Activated naive CD8-positive, alpha-beta T cell treated with anti-CD3 and anti-CD28 coated beads for 36 hours (primary cell): ENCODE measurements at places on chromosomes 7 and 10. TPM values are rescaled to one million over a fixed set of nuclear protein-coding genes. Genes with fewer than 3 reads are reported as not detected.

The LRRC4 gene
- total RNA-seq: not detected

The CASP2 gene
- 79.7 TPM for total RNA-seq

The CNNM1 gene
- total RNA-seq: 1.0 TPM

The LRMDA gene
- total RNA-seq: not detected

The GIMAP7 gene
- 37.9 TPM for total RNA-seq

The TMEM213 gene
- not detected for total RNA-seq

The SFTPA1 gene
- not detected for total RNA-seq

The ADAM22 gene
- total RNA-seq: 3.5 TPM

DNA sequence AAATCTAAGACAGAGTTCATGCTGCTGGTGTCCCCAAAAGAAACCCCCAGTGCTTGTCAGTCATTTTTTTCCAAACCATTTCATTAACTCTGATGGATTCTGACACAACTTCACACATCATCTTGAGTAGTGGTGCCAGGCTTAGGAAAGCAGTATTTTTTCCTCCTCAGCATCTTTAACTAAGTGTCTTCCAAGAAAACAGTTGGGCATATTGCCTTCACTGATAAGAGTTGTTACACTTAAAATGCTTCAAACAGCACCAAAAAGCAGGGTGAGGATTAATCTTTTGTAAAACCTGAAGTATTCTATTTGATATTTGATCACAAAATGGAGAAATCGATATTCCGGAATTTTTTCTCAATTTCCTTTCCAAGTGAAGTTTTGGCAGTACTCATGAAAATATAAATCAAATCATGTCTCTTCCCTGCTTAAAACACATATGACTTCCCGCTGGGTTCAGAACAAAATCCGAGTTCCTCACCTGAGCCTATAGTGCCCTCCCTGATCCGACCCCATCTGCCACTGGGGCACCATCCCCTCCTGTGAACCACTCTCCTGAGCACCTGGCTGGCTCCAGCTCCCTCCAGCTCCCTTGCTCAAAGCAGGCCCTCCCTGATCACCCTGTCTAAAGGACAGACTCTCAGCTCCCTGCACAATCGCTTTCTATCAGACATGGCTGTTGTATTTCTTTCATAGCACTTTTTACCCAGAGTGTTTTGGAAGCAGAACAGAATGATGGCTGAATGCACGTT, 61.6 kb downstream of the CYTH3 start:
- DNase-seq: no peak
- no peaks in the 10 kb centered on the region for H3K4me1 ChIP-seq
- H3K27me3 ChIP-seq: peaks cover 4% of the 10 kb centered on the region

DNA sequence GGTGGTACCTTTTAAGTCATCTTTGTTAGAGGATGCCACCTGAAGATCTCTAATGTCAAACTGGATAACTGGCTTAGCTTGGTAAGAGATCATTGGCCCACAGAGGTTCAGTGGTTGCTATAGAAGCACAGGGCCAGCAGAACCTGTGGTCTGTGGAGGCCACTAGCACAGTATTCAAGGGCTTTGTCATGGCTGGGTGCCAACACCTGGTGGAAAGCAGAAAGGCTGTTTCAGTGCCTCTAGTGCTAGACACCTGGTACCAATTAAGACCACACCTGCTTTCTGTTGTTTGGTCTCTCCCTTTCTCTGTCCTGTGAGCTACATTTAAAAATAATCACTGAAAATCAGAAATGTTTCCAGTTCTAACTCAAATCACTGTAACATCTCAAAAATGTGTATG, 10.0 kb upstream of the PCGF5 start:
- no peak for DNase-seq
- H3K27ac ChIP-seq: no peak overlapping the region
- no peak overlapping the region for H3K4me3 ChIP-seq
- peaks cover 49% of the 10 kb centered on the region for H3K4me1 ChIP-seq

DNA sequence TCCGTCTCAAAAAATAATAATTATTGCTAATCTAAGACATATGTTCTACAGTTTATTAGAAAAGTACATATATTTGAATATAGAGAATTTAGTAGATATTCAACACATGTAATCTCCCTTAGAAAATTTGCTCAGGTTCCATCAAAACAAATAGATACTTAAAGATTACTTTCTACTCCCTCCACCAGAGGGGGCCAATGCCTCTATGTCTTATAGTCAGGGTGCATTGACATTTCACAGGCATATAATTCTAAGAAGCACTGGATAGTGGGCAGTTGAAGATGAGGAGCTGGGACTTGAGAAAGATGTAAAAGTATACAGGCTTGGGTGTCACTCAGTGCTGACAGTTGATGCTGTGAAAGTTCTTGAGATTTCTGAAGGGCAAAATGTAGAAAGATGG, 301.6 kb upstream of the HPS1 start:
- H3K36me3 ChIP-seq: no peaks in the 10 kb centered on the region
- H3K27ac ChIP-seq: no peak overlapping the region
- no peak overlapping the region for H3K4me3 ChIP-seq
- no peak for DNase-seq
- no peaks in the 10 kb centered on the region for H3K27me3 ChIP-seq
- no peaks in the 10 kb centered on the region for H3K4me1 ChIP-seq

DNA sequence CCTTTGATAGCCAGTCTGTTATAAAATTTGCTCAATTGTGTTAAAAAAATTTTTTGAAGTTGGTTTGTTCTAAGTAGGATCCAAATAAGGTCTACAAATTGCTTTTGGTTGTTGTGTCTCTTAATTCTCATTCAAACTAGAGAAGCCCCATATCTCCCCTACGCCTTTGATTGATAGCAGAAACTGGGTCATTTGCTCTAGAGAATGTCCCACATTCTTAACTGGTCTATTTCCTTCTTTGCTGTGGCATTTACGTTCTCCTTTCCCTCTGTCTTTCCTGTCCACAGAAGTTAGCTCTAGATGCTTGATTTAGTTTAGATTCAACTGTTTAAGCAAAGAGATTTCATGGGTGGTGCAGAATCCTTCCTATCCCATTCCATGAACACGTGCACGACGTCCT, 174.6 kb upstream of the SVIL start:
- peaks cover 10% of the 10 kb centered on the region for H3K4me1 ChIP-seq
- no peak overlapping the region for H3K27ac ChIP-seq
- H3K4me3 ChIP-seq: no peak overlapping the region
- peaks cover 14% of the 10 kb centered on the region for H3K27me3 ChIP-seq

- H3K36me3 ChIP-seq: peaks cover 33% of the 10 kb centered on the region
- H3K4me3 ChIP-seq: no peak overlapping the region
- no peak for DNase-seq
- H3K27ac ChIP-seq: no peak overlapping the region
- peaks cover 3% of the 10 kb centered on the region for H3K4me1 ChIP-seq
Observed at GRCh38 chr7:152176797-152177196, 151.3 kb downstream of the GALNT11 start.

GRCh38 chr10:85643171-85643844, 723.3 kb downstream of the GRID1 start:
- H3K27ac ChIP-seq: no peak overlapping the region
- H3K27me3 ChIP-seq: no peaks in the 10 kb centered on the region
- no peaks in the 10 kb centered on the region for H3K36me3 ChIP-seq
- H3K4me1 ChIP-seq: no peaks in the 10 kb centered on the region
- no peak overlapping the region for H3K4me3 ChIP-seq

DNA sequence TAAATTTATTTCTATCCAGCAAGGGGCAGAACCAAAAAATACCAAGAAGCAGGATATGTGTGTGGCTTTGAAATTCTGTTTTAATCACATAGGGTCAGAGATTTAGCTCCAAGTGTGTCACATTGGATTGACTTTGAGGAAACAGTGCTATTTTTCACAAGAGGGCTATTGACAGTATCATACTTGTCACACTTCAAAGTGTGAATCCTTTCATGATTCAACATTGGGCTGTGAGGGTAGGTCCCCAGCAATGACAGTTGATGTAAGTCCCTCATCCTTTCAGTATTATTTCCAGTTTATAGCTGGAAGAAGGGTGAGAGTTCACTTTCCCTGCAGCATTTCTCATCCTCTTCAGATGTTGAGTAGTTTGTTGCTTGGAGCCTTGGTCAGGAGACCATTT, 7.4 kb downstream of the CCNY start:
- peaks cover 77% of the 10 kb centered on the region for H3K4me1 ChIP-seq
- peaks cover 21% of the 10 kb centered on the region for H3K36me3 ChIP-seq
- H3K27ac ChIP-seq: peak overlapping the region; percentile 54
- no peak for DNase-seq

GRCh38 chr7:104979167-104979841, 34.7 kb upstream of the KMT2E start:
- no peak overlapping the region for H3K27ac ChIP-seq
- H3K4me3 ChIP-seq: peak overlapping the region; percentile 42
- H3K36me3 ChIP-seq: peaks cover 6% of the 10 kb centered on the region
- H3K4me1 ChIP-seq: peaks cover 40% of the 10 kb centered on the region
- DNase-seq: no peak

DNA sequence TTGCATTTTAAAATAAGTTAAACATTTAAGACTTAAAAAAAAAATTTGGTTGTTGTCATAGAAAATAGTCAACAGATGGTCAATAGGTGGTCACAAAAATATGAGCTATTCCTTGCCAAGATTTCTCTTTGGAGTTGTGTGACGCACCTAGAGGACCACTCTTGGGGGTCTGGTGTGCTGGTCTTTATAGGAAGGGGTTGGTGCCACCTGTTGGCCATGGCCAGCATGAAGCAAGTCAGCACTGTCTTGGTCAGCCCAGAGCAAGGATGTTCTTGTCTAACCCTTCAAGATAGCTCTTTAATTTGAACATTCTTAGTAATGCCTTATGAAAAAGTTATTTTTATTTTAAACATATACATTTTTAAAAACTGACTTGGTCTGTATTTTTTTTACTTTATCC, 267.9 kb upstream of the CNTNAP2 start:
- H3K27me3 ChIP-seq: no peaks in the 10 kb centered on the region
- H3K4me1 ChIP-seq: no peaks in the 10 kb centered on the region
- no peak overlapping the region for H3K4me3 ChIP-seq
- no peaks in the 10 kb centered on the region for H3K36me3 ChIP-seq
- H3K27ac ChIP-seq: no peak overlapping the region
- DNase-seq: no peak

GRCh38 chr10:116182426-116182825, 90.6 kb downstream of the GFRA1 start:
- no peak overlapping the region for H3K4me3 ChIP-seq
- H3K4me1 ChIP-seq: no peaks in the 10 kb centered on the region
- no peaks in the 10 kb centered on the region for H3K27me3 ChIP-seq

GRCh38 chr7:8455426-8455825, 22.0 kb downstream of the NXPH1 start:
- no peak for DNase-seq
- H3K27ac ChIP-seq: no peak overlapping the region
- no peaks in the 10 kb centered on the region for H3K4me1 ChIP-seq
- no peaks in the 10 kb centered on the region for H3K36me3 ChIP-seq
- H3K4me3 ChIP-seq: no peak overlapping the region

- H3K27ac ChIP-seq: peak overlapping the region; percentile 57
- peaks cover 18% of the 10 kb centered on the region for H3K36me3 ChIP-seq
- peaks cover 35% of the 10 kb centered on the region for H3K4me1 ChIP-seq
- no peaks in the 10 kb centered on the region for H3K27me3 ChIP-seq
- no peak for DNase-seq
- H3K4me3 ChIP-seq: no peak overlapping the region
Observed at GRCh38 chr7:44769776-44770294, 21.2 kb downstream of the ZMIZ2 start.

GRCh38 chr7:7510794-7511193, 24.9 kb downstream of the COL28A1 start:
- no peak overlapping the region for H3K27ac ChIP-seq
- no peaks in the 10 kb centered on the region for H3K36me3 ChIP-seq

DNA sequence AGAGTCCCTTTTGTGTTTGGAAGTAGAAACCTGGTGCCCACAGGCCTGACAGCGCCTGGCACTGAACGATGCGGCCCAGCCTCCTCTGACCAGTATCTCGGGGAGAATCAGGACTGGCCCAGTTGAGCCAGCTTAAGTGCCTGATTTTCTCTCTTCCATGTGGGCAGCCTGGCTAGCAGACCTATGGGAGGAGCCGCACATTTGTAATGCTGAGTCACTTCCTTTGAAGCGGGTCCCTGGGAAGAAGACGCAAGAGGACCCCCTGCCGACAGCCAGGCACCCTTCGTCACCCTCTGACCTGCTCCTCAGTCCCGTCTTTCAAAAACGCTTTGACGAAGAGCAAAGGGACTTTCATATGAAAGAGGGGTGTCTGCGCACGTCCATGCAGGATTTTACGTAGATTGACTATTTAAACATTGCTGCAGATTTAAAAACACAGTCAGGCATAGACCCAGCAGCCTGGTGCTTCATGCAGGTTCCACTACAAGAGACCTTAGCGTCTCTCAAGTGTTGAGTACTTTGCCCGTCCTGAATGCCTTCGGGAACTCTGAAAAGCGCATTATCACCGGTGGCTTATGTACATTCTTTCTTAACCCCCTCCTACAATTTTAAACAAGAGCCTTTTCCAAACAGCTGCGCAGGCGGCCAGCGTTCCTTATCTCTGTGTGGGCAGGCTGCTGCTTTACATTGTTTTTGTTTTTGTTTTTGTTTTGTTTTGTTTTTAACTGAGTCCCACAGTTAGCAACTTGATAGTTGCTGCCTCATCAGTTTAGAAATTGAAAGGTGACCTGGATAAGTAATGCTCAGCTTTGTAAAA, 36.5 kb upstream of the AP5Z1 start:
- H3K4me1 ChIP-seq: peaks cover 55% of the 10 kb centered on the region
- H3K27me3 ChIP-seq: no peaks in the 10 kb centered on the region
- peak overlapping the region; percentile 51 for H3K4me3 ChIP-seq

DNA sequence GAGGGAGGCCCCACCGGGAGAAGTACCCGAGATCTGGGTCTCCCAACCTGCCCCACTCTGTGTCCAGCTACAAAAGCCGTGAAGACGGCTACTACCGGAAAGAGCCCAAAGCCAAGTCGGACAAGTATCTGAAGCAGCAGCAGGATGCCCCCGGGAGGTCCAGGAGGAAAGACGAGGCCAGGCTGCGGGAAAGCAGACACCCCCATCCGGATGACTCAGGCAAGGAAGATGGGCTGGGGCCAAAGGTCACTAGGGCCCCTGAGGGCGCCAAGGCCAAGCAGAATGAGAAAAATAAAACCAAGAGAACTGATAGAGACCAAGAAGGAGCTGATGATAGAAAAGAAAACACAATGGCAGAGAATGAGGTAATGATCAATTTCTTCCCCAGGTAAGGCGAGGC, 59.1 kb upstream of the PDCD4 start:
- H3K27me3 ChIP-seq: no peaks in the 10 kb centered on the region
- no peaks in the 10 kb centered on the region for H3K36me3 ChIP-seq
- DNase-seq: no peak
- H3K4me1 ChIP-seq: peaks cover 41% of the 10 kb centered on the region
- H3K4me3 ChIP-seq: no peak overlapping the region

GRCh38 chr10:103616705-103617601, 123.4 kb downstream of the NEURL1 start:
- no peak for DNase-seq
- H3K27me3 ChIP-seq: no peaks in the 10 kb centered on the region
- H3K27ac ChIP-seq: no peak overlapping the region
- no peaks in the 10 kb centered on the region for H3K36me3 ChIP-seq
